ENCODE measurements at places on chromosomes 16 and 17. TPM values are rescaled to one million over a fixed set of nuclear protein-coding genes. Genes with fewer than 3 reads are reported as not detected.

PMM2 gene
- 18.4 TPM for total RNA-seq

SKAP1 gene
- total RNA-seq = 0.33 TPM

KRT20 gene
- under 0.01 TPM for total RNA-seq

DNAI2 gene
- not detected for total RNA-seq

CLDN6 gene
- total RNA-seq = 63.8 TPM

KCNH6 gene
- total RNA-seq = not detected

RHBDL3 gene
- under 0.01 TPM for total RNA-seq

CENPX gene
- total RNA-seq = 33.2 TPM

MEOX1 gene
- total RNA-seq = not detected

KRTAP4-6 gene
- not detected for total RNA-seq

AANAT gene
- 0.25 TPM for total RNA-seq

FOXC2 gene
- total RNA-seq = 30.0 TPM

KRT39 gene
- not detected for total RNA-seq

NGFR gene
- 0.13 TPM for total RNA-seq

ZFPM1 gene
- 4.2 TPM for total RNA-seq

CCL8 gene
- not detected for total RNA-seq

ZNF764 gene
- total RNA-seq = 11.2 TPM

PSMB10 gene
- total RNA-seq = 57.0 TPM

TSNAXIP1 gene
- total RNA-seq = 0.81 TPM

ZG16 gene
- total RNA-seq = not detected

HYDIN gene
- total RNA-seq = 0.33 TPM

KRT17 gene
- total RNA-seq = 2.3 TPM

SREBF1 gene
- 135 TPM for total RNA-seq

Data from mesangial cell (primary cell).